Activated CD8-positive, alpha-beta memory T cell treated with anti-CD3 and anti-CD28 coated beads for 1 hour (primary cell): ENCODE measurements at places on chromosomes 3 and 15.

DNA sequence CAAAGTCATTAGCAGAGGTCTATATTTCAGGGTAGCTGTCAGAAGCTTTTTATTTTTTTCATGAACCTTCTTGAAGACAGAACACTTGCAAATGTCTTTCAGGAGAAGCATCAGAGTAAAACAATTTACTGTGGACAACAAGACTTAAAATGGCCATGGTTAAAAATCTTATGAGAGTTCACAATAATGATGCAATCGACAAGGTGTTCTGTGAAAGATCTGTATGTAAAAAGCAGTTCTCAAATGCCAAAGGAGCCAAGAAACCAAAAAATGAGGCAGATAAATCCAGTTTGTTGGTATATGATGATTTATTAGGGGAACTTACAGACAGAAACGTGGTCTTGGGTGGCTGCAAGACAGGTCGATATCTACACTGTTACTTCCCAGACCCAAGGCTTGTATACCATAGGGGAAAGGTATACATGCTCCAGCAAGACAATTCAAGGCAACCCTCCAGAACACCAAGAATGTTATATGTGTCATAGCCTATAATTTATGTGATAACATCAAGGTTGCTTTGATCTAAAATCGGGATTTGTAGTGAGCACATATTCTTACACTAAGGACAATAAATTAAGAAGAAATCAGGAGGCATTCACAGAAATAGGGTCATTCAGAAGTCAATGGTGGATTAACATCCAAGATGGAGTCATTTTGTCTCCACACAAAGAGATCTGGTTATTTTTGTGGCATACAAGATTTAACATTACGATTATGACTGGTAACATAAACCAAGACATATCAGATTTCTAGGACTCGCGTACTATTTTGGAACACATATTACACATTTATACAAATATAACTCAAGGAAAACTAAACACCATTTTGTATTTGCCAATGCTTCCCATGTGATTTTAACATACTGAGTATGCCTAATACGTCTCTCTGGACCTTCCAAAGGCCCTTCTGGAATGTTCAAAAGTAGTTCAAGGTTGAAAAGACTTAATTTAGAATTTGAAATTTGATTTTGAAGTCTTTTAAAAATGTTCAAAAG lies 316.4 kb downstream of the THSD4 start:
- no peak for DNase-seq

GRCh38 chr3:61422945-61423673 lies 138.3 kb upstream of the PTPRG start:
- DNase-seq = no peak

GRCh38 chr3:177642042-177642803 lies 444.9 kb upstream of the TBL1XR1 start:
- no peak for DNase-seq

- DNase-seq = no peak
These were observed 214.4 kb downstream of the PCCB start for GRCh38 chr3:136464502-136464901.

DNA sequence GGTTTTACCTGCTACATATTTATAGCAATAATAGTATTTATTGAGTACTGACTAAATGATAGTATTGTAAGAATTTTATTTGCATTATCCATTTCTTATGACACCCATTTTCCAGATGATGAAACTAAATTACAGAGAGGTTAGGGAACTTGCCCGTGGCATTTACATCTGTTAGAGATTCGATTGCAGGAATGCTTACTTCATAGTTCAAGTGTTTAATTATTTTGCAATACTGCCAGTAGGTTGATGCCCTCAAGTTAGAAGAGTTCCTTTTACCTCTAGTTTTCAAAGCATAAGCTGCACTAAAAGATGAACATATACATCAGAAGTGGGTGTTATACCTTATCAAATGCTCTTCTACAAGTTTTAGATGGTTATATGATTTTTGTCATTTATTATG lies 362.8 kb upstream of the RGMA start:
- DNase-seq = no peak

DNA sequence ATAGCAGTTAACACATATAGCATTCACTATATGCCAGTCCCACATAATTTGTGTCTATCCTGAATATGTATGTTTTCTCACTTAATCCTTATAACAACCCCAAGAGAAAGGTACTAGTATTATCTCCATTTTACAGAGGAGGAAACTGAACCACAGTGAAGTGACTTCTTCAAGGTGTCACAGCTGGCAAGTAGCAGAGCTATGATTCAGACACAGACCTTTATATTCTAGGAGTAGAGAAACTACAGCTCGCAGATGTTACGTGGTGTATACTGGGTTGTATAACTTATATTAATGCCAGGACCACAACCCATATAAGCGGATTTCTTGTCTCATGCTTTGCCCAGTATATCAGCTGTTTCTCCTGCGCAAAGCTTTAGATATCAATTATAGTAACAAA lies 29.5 kb upstream of the ICE2 start:
- no peak for DNase-seq

DNA sequence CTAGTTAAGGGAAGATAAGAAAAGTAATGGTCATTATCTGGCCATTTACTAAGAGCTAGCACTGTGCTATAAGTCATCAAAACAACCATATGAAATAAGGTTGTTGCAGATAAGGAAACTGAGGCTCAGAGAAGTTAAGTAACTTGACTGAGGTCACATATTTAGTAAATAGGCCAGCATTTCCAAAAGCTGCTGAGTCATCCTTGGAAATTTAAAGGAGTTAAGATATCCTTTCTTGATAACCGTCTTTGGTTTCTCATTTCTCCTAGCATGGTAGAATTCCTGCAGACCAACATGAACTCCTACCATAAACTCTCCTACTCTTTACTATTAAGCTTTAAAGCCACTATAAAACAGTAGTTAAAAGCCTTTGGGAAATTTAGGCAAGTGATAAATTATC lies 85.0 kb upstream of the PDZRN3 start:
- DNase-seq = no peak

DNA sequence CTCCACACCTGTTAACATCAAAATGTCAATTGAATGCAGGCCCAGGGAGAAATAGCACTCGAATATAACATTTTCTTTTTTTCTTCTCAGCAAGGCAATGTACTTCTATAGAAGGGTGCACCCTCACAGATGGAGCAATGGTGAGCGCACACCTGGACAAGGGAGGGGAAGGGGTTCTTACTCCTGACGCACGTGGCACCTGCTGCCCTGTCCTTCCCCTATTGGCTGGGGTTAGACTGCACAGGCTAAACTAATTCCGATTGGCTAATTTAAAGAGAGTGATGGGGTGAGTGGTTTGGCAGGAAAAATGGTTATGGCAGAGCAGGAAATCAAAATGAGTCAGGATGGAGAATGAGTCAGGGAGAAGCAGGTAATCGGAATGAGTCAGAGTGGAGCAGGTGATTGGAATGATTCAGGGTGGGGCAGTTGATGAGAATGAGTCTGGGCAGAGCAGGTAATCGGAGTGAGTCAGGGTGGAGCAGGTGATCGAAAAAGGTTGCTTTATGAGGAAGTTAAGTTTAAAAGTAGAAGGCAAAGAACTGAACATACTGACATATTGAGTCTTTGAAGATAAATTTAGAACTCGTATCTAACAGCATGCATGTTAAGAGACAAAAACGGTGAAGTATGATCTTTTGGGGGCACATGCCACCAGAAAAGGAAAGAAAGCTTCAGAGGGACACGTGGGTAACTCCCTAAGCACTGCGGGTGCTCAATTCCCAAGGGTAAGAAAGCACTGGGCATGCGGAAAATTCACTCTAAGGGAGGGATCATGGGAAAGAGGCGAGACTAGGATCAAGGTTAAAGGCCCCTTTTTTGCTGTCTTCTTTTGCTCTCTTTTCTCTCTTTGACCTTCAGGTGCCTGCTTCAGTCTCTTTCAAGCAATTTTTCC lies 72.9 kb upstream of the GALNT15 start:
- no peak for DNase-seq

DNA sequence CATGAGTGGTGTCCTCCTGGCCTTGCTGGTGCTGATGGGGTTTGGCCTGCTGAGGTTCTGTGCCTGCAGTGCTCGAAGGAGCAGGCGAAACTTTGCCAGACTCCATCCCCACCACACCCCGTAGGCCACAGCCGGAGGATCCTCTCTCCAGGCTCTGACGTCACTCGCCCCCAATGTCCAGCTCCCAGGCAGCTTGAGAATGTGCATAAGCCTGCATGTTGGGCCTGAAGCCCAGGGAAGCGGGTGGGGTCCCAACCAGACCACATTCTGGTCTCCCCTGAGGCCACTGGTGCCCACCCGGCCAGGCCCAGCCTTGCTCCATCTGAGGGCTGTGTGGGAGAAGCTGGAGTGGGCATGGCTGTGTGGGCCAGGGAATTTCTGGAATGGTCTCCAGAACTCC lies 109.8 kb downstream of the ASB7 start:
- DNase-seq = no peak

DNA sequence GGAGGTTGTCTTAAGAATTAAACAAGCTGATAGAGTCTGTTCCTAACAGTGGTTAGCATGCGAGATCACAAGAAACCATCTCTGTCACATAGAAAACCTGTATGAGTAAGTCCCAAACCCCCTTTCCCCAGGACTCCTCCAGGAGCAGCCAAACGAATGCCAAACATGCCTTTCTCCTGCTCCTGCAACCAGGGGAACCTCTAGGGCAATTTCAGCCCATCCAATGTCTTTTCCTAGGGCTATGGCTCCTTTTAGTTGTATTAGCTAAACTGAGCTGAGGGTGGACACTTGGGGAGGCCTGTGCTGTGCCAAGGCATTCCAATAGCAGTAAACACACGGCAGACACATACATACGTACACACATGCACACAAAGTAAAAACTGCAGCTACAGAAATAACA lies 36.5 kb upstream of the TIMP4 start:
- DNase-seq = no peak

DNA sequence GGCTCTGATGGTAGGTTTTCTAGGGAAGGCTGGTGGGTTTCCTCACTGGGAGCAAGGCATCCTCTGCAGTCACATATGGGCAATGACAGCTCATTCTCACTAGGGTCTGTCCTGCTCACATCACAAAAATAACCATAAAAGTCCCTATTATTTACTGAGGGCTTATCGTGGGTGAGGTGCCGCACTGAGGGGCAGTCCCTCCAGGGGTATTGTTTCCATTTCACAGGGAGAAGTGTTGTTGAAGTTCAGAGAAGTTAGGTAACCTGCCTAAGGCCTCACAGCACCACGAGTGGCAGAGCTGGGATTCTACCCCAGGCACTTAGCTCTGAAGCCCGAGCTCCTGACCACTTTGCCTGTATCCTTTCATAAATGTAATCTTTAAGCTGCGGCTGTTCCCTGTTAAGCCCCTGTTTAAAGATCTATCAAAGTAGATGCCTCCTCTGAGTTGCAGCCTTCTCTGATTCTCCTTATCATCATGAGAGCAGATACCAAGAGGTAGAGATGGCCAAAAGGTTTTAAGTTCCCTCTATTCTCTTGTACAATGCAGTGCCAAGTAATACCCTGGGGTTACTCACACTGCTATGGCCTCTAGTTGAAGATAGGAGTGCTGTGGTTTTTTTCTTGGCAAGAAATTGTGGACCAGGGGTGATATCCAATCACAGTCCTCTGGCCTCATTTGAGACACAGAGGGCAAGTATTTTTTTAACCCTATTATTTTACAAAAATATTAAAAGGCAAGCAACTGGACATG lies 107.0 kb downstream of the RPLP1 start:
- DNase-seq = no peak

GRCh38 chr3:38627956-38628355 lies 21.5 kb downstream of the SCN5A start:
- DNase-seq = no peak

DNA sequence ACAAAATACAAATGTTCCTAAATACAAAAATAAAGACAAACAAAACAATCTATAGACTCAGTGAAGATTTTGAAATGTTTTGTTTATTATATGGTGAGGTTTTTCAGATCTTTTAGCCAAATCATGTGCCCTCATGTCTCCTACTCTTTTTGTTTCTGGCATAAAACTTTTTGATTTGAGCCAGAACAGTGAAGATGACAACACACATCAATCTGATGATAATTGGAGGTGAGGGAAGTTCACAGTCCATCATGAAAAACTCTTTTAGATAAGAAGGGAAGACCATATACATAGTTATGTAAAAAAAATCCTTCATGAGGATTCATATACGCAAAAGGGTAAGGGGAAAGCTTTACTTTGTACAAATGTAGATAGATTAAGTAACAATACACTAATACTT lies 75.1 kb upstream of the OSBPL11 start:
- no peak for DNase-seq

- DNase-seq = no peak
These were observed 1.1 kb downstream of the PLXND1 start for GRCh38 chr3:129605203-129605921.

DNA sequence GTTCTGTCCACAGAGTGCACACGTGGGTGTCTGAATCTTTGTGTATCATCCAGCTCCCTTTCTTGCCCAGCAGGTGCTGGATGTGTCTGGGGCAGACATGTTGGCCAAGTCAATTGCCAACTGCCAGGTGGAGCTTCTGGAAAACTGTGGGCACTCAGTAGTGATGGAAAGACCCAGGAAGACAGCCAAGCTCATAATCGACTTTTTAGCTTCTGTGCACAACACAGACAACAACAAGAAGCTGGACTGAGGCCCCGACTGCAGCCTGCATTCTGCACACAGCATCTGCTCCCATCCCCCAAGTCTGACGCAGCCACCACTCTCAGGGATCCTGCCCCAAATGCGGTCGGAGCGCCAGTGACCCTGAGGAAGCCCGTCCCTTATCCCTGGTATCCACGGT lies 12.5 kb upstream of the RPP14 start:
- no peak for DNase-seq

DNA sequence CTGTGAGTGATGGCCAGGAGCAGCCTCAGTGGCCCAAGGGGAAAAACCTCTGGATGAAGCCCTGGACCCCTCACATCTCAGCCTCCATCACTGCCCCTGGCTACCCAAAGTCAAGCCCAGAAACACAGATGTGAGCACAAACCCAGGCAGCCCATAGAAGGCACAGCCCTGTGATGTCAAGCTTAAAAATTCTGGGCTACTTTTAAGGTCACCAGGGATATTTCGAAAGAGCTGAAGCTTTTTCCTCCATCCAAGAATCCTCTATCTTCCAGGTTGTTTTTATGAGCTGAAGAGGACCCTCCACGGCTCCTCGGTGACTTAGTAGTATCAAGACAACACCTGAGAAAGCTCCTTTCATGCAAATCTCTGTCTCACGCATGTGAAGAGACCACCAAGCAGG lies 11.5 kb downstream of the LIPC start:
- DNase-seq = no peak
